ENCODE measurements at places on chromosomes 2 and 18.

DNA sequence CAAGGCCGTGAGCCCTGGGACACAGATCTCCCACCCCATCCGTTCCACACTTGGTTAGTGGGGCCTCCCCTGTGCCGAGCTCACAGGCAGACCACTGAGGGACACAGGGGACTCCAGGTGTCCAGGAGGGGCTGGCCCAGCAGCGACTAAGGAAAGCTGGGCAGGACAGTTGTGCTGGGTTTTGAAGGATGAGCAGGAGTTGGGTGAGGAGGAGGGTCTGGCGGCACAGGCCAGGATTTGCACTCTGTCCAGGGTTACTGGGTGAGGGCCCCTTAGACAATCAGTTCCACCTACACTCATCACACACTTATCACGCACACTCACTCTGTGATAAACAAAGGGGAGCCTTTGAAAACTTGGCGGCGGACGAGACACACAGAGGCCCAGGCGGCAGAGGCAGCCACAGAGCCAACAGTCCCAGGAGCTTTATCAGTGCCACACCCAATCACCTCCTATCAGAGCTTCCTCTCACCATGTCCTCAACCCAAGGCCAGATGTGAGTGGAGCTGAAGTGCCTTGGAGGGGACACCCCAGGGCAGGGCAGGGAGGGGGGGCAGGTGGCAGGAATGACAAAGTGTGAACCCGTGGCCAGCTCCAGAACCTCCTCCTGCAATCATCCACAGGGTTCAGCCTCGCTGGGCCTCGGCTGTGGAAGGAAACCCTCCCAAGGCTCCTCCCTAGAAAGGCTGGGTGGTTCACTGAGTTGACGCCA is 26.6 kb downstream of the BIN1 start:
- peak; percentile 78 for DNase-seq

DNA sequence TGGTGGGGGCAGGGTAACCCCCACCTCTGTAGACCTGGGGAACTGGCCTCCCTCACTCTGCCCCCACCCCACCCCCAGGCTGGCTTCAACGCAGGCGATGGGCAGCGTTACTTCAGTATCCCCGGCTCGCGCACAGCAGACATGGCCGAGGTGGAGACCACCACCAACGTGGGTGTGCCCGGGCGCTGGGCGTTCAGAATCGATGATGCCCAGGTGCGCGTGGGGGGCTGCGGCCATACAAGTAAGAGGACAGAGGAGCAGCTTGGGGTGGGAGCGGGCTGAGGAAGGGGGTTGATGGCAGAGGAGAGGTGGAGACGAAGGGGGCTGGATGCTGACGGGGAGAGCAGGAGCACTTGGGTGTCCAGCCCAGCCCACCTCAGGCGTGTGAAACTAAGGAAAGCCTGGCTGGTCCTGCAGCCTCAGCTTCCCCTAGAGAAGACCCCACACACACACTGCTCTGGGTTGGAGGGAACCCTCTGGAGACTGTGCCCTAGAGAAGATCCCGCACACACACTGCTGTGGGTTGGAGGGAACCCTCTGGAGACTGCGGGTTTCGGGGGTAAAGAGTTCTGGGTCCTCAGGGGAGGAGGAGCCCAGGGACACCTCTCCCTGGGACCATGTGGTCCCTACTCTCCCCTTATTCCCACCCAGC is 36.2 kb downstream of the SNED1 start:
- DNase-seq = no peak

- no peak for DNase-seq
These were observed 120.6 kb upstream of the EML6 start for GRCh38 chr2:54602736-54603322.

- DNase-seq = no peak
These were observed 248.1 kb upstream of the UBE2E3 start for GRCh38 chr2:180732337-180732736.

DNA sequence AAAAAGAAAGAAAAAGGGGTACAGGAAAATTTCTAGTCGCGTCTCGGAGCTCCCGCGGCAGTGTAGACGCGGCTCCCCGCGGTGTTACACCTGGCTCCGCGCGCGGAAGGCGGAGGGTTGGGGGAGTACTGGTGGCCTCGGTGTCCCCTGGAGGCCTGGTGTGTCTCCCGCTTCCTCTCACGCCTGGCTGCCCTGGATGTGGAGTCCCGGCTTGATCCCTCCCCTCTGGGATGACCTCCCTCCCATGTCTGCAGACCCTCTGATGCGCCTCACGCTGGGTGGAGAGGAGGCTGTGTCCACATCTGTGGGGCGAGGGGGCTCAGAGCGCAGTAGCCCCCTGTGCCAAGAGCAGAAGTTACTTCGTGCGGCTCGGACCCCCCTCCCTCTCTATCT is 1.2 kb downstream of the KIF5C start:
- no peak for DNase-seq

GRCh38 chr2:182621810-182622209 is 94.2 kb upstream of the DNAJC10 start:
- DNase-seq = no peak

GRCh38 chr18:52339891-52340371 is at the start of gene DCC:
Gene DCC, plus strand, starts transcription at chr18:52340197. Its CDS starts 591 bp downstream, at chr18:52340788.
- no peak for DNase-seq

DNA sequence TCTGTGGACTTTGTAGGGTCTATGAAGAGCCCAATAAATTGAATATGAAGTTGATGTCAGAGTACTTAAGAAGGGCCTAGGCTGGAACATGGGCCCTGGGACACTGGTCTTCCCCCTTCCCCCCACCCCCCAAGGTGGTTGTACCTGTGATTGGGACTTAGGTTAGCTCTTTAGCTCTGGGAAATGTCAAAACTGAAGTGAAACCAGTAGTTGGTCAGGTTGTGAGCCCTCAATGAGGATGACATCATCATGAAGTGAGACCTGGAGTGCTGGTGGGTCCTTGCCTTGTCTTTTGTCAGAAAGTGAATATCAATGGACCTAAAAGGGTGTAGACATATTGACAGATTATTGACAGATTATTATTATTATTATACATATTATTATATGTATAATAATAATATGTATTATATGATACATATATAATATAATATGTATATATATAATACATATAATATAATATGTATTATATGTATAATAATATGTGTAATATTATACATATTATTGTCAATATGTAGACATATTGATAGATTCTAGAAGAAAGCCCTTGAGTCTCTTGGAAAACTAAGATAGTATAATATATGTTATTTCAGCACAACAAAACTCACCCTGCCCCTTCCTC is 5.4 kb downstream of the MARS2 start:
- peak; percentile 67 for DNase-seq

- no peak for DNase-seq
These were observed 103.4 kb downstream of the ALMS1 start for GRCh38 chr2:73489053-73489452.

GRCh38 chr18:46621871-46622270 is 35.1 kb downstream of the LOXHD1 start:
- DNase-seq = no peak

DNA sequence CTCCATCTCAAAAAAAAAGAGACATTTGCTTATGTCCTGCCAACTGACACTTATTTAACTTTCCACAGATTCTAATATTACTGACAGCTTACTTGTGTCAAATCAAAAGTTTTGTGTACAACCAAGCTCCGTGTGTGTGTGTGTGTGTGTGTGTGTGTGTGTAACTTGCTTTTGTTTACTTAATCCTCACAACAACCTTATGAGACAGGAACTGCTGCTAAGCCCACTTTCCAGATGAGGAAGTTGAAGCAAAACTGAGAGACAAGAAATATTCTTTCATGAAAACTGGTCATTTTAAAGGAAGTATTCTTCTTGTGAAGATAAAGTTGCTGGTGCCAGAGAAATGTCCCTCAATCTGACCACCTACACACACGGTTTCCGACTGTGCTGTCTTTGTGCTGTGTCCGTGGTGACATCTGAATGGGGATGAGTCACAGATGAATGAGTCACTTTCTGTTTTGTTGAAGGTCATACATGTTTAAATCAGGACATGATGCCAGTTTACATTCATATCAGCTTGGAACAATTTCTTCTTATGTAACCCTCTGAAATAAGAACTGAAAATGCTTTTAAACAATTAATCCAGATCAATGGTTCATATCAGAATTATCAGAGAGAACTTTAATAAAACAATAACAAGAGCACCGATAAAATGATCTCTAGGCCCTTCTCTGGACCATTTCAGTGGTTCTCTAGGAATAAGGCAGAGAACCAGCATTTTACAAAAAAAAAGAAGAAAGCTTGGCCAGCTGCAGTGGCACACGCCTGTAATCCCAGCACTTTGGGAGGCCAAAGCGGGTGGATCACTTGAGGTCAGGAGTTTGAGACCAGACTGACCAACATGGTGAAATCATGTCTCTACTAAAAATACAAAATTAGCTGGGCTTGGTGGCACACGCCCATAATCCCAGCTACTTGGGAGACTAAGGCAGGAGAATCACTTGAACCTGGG is 95.5 kb downstream of the THNSL2 start:
- peak; percentile 52 for DNase-seq

DNA sequence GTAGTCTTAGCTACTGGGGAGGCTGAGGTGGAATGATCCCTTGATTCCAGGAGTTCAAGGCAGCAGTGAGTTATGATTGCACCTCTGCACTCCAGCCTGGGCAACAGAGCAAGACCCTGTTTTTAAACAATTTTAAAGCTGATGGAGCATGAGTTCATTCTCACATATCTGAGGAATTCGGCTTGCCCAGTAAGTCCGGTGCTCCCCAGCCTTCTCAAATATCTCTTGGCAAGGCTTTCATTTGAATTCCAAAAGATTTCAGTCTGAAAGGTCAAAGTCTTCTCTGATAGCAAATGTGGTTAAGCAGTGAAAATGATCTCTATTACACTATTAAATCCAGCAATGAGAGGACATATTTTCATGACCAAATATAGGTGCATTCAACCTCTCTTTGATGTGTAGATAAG is 27.9 kb downstream of the PIEZO2 start:
- DNase-seq = no peak

- no peak for DNase-seq
These were observed 55.9 kb downstream of the RAB31 start for GRCh38 chr18:9764011-9764481.

DNA sequence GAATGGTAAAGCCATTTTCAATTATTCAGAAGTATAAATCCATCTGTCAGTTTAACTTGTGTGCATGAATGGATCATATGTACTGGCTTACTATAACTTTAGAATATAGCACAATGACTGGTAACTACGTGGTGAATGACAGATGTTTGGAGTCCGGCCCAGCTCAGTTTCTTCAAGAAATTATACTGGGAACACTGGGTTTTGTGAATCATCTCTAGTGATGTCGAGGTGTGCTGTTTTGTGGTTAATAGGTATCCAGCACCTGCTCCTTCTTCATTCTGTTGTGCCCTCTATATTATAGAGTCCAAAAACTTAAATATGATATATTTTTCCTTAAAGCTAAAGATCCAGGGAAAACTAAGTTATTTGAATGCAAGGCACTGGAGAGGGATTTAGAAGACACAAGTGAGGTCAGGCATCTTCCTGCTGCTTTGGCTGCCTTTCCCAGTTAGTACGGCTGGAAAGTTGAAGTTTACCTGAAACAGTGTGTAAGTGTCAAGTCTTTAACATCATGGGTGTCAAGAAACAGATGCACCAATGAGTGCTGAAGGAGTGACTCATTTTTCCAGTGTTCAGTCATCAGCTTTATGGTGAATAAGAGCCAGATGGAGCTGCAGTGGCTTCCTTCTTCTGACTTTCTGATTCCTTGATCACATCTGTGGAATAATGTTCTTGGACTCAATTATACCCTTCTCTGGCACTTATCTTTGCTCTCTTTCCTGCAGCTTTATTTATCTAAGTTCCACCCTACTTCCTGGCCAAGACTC is 1079.5 kb upstream of the CELF4 start:
- peak; percentile 2 for DNase-seq

DNA sequence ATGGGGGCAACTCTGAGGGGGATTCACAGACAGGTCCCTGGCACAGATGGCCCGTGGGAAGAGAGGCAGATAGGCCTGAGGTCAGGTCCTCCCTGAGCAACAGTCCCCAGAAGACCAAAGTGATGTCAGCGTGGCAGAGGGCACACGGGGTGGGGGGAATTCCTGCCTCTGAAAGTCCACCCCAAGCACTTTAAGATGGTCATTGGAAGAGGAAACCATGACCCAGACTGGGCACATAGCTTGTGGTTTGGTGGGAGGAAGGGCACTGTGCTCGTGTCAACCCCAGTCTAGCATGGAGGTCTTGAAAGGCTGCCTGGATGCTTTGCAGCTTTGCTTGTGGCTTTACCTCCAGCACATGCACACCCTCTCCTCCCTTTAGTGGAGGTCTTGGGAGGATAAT is 38.0 kb upstream of the SIX2 start:
- no peak for DNase-seq

DNA sequence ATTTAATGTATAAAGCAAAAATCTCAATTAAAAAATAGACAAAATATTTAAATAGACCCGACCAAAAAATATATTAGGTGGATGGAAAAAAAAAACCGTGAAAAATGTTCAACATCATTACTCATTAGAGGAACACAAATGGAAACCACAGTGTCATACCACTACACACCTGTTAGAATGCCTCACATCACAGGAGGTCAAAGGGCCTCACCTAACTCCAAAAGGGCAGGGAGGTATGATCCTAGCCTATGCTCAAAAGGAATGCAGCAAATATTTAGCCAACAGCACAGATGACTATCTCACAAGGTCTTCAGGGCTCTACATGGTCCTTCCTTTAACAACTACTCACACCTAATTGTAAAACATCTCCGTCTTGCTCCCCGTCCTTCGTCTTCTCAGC is 185.5 kb upstream of the SETBP1 start:
- DNase-seq = no peak

GRCh38 chr2:30282081-30282480 is 50.7 kb downstream of the LBH start:
- no peak for DNase-seq

DNA sequence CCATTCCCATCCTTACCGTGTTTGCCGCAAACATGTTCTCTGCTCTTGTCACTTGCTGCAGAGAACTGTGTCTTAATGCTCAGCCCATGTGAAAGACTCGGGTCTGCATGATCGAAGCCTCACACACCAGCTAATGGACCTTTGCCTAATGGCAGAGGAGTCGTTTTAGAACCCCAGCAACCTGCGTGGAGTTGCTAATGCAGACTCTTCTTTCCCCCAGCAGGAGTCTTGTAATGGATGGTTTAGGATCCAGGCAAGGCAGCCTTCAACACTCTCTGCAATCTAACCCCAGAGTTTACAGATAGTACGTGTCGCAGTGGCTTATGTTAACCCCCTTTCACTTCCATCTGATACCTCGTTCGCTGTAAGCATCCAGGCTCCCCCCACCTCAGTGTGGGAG is 316.4 kb downstream of the AGAP1 start:
- no peak for DNase-seq

GRCh38 chr2:101368376-101368775 is 18.9 kb downstream of the CREG2 start:
- DNase-seq = no peak

All from activated CD4-positive, alpha-beta T cell treated with anti-CD3 and anti-CD28 coated beads, Interleukin-2, amount 50 U/mL, for 16 hours (primary cell).